CD4-positive, alpha-beta memory T cell (primary cell): ENCODE measurements at places on chromosomes 2 and 18.

DNA sequence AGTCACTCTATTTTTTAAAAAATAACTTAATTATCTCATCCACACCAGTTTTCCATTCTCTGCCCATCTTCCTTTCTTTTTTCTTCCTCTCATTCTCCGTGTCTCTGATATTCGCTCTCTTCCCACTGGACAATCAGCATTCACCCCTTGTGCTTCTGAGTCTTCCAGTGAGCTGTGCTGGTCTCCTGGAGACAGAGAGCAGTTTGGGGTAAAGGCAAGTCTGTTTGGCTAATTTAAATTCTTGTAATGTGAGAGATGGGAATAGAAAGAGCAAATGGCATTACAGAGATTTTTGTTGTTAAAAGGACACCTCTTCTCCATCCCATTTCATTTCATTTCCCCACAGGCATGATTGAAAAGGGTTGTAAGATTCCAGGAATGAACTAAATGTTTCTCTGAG is 107.5 kb downstream of the DTNA start:
- DNase-seq: no peak

GRCh38 chr2:66594001-66594400 is 159.1 kb downstream of the MEIS1 start:
- no peak for DNase-seq

- no peak for DNase-seq
These were observed 25.3 kb downstream of the GNAL start for GRCh38 chr18:11714244-11714918.

DNA sequence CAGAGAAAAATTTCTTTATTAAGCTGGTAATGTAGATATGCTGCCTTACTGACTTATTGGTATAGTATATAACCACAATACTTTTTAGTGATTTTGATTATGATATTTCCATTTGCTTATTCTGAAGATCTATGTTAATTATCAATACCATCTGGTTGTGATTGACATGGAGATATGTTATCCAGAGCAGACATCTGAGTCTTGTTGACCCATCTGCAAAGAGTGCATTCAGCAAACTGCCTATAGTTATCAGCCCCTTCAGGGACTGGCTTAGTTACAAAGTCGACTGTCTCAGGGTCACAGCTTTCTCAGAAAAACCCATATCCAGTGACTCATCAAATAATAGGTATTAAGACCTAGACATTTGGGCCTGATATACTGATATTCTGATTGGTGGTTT is 475.7 kb downstream of the DSC3 start:
- DNase-seq: no peak

GRCh38 chr2:46632349-46632748 is 153.0 kb downstream of the TMEM247 start:
- no peak for DNase-seq

DNA sequence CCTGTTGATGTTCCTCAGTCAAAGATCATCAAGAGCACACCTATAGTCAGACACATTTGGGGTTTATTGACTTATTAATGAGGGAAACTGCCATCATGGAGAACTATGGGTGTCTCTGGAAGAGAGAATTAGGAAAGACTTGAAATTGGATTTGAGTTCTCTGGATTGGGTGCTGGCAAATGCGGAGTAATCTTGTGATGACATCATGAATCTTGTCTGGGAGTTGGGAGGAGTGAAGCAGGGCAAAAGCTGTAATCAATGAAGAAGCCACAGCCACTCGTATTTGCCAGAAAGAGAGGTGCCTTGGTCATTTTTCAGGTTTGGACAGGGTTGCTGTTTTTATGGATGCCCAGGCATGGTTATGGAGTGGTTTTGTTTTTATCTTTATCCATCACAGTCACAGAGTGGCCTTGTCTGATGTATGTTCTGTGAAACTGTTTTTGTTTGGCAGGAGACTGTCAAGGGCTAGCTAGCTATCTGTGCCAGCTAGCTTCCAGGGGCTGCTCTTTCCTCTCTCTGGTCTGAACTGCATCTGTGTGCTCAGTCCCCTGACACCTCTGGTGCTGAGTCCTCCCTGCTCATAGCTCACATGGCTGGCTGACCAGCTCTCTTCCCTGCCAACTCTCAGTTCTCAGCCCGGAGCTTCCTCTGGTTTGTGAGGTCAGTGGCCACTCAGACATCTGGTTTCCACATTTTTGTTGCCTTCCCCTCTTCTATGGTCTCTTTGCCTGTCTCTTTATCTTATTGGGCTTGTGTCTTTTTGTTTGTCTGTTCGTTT is 193.4 kb upstream of the RMP24 start:
- no peak for DNase-seq

GRCh38 chr18:78728784-78729467 is 250.7 kb upstream of the SALL3 start:
- no peak for DNase-seq

DNA sequence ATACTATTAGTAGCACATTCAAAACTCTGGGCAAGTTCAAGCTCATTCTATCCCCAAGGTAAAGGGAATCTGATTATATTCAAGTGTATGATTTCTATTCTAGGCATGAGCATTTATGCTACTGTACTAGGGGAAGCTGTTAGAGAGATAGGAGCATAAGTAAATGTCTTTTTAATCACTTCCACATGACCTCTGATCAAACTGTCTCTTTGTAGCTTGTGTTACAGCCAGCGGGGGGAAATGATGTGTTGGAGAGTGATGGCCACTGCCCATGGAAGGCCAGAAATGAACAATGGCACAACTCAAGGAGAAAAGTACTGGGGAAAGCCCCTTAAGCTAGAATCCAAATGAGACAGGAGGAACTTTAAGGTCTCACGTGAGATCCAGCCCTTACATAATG is 894.9 kb upstream of the CDH2 start:
- no peak for DNase-seq

DNA sequence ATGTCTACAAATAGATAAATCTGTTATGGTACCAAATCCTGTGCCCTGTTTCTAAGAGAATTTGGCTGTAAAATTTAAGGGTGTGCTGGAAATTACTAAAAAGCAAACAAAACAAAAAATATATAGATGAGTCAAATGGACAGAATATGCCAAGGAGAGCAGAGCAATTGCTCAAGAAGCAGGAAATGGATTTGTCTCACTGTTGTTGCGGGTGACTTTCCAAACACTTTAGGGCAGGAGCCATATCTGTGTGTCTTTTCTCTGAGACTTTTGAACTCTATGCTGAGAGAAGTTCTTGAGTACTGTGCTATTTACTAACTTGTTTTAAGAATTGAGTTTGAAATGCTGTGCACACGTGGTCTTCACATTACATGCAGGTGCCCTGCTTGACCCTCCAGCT is 221.7 kb downstream of the PHLPP1 start:
- DNase-seq: no peak

GRCh38 chr2:233241803-233242202 is 9.7 kb upstream of the ATG16L1 start:
- DNase-seq: no peak

- no peak for DNase-seq
These were observed 23.3 kb upstream of the ALPI start for GRCh38 chr2:232432598-232433184.

GRCh38 chr2:1707771-1708418 is 36.4 kb downstream of the PXDN start:
- no peak for DNase-seq

DNA sequence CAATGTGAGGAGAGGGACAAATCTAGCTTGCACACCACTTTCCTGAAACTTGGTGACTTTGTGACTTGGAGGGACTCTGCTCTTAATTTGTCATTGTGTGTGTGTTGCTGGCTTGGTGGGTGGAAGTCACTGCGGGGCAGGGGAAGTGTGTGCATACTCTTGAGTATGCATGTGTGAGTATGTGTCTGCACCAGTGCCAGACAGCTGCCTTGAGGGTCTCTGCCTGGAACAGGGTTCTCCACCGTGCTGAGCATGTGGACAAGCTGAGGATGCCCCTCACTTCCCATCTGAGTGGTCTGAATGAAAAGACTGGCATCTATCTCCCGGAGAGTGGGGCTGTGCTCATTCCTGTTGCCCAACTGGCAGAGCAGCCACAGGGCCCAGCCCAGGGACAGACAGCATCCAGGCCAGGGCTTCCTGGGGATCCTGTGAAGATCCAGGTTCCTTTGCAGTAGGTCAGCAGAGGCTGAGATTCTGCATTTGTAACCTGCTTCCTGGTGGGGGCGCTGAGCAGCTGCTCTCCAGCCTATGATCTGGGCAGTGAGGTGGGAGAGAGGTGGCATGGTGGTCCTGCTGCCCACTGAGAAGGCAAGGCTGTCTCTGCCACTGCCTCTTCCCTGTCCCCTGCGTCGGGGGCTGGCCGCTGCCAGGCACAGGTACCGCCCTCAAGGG is 138.9 kb upstream of the HAAO start:
- no peak for DNase-seq

- DNase-seq: no peak
These were observed 47.4 kb downstream of the PTRHD1 start for GRCh38 chr2:24745825-24746224.

DNA sequence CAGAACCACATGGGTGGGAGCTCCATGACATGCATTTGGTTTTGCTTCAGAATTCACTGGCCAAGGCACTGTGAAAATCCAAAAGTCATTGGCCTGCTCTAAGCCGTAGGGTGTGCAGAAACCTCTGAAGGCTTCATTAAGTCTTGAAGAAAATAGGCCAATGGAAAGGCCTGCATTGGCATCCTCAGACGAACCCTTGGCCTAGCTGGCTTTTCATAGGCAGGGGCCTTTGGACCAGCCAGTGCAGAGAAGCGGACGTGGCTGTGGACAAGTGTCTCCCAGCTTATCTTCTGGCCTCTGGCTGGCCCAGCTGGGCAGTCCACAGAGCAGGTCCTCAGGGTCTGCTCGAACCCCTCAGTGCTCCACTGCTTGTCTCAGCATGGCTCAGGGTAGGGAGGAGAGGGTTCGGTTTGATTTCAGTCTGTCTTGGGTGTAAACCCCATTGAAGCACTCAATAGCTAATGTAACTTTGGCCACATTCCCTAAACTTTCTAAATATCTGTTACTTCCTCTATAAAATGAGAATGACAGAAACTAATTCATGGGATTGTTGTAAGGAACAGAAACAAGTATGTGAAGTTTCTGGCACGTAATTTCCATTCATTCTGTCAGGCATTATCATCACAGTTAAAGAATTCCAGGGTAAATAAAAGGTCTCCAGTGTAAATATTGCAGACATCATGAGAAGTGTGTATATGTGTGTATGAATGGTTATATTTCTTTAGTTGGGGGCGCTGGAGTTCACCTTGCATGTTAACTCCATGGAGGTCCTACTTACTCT is 125.5 kb downstream of the TFCP2L1 start:
- DNase-seq: no peak

DNA sequence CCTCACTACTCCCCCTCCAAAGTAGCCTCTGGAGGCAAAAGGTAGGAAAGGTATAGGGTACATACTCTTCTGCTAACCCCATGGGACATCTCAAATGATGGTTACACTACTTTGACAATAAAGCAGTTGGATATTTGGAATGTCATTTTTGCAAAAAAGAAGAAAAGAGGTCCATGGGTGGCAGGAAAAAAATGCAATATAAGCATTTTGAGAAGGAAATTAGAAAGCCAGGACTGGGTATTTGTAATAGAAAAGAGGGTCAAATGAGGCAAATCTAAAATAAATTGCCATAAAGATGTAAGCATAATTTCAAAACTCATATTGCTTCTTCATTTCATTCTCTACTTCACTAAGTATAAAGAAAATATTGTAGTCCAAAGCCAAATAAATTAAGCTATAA is 280.2 kb downstream of the NOL4 start:
- no peak for DNase-seq
